ENCODE measurements at places on chromosomes 16 and 17.

GRCh38 chr17:80070375-80071115 lies 30.8 kb upstream of the GAA start:
- no peak for DNase-seq

GRCh38 chr16:68479271-68479670 lies 31.0 kb upstream of the SMPD3 start:
- no peak for DNase-seq

DNA sequence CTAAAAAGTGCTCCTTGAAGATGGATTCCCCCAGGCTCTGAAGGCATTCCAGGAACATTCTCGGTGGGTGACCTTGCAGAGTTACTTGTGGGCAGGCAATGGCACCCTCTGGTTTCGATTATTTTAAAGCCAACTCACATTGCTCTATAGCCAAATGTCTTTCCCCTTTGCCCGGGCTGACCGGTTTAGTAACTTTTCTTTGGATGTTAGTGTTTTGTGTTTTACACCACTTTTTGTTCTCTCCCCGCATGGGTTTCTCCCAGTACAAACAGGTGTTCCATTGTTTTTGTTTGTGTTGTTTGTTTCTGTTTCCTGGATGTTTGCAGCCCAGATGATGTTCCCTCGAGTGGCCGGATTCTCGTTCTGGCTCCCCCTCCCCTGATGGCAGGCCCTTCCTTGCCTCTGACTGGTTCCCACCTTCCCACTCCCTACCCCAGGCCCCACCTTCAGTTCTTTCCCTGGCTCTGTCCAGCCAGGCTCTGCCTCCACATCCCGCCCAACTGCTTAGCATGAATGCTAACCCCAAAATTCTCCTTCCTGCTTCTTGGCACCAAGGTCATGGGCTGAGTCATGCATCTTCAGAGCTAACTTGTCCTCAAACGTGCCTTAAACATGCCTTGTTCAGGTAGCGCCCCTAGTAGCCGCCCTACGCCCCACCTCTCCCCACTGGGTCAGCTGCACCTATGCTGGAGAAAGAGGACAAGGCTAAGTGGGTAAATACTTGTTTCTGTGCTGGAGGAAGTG lies 40.6 kb downstream of the ELAC2 start:
- no peak for DNase-seq

GRCh38 chr17:57957120-57957850 lies 2.1 kb upstream of the CUEDC1 start:
- no peak for DNase-seq

DNA sequence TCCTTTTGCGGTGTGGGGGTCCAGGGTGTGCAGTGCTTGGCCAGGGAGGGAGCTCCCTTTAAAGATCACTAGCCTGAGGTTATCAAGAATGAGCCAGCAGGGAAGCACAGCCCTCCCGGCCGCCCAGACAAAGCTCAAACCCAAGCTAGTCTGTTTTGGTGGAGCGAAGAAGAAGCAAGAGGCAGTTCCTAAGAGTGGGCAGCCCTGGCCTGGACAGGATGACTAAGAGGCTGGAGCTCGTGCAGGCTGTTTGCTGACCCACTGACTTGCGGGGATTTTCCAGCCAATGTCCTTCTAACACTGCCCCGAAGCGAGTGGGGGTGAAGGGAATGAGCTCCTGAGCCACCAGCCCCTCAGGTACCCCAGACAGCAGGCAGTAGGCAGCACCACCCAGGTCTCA lies 134.4 kb downstream of the COPRS start:
- DNase-seq, result no peak

DNA sequence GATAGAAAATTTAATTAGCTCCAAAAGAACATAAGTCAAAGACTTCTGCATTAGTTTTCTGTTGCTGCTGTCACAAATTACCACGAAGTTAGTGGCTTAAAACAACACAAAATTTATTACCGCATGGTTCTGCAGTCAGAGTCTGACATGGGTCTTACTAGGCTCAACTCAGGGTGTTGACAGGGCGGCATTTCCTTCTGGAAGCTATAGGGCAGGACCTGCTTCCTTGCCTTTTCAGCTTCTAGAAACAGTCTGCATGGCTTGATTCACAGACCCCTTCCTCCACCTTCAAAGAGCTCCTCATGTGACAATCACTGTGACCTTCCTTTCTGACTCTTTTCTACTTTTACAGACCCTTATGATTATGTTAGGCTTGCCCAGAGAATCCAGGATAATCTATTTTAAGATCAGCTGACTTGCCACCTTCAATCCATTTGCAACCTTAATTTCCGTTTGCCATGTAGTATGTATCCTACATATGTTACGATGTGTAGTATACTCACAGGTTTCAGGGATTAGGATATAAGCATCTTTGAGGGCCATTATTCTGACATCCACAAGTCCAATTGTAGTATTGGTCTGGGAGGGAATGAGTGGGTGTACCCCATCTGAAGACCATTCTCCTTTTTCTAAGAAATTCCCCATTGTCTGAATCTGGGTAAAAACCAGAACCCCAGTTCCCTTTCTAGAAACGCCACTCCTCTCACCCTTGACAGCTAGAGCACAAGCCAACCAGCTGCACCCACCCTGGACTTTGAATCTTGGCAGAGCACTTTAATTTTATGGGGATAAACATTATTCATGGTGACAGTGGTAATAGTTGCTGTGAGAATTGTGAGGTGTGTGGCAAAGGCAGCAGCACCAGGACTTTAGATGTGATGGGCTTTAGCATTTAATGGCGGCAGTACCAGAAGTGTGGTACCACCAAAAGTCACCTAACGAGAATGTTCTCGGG lies 265.5 kb downstream of the KCNJ2 start:
- no peak for DNase-seq

- no peak for DNase-seq
Observed at GRCh38 chr17:20174588-20175265, 165.6 kb downstream of the SPECC1 start.

GRCh38 chr16:181565-182021 lies 1.3 kb downstream of the HBQ1 start:
- no peak for DNase-seq

DNA sequence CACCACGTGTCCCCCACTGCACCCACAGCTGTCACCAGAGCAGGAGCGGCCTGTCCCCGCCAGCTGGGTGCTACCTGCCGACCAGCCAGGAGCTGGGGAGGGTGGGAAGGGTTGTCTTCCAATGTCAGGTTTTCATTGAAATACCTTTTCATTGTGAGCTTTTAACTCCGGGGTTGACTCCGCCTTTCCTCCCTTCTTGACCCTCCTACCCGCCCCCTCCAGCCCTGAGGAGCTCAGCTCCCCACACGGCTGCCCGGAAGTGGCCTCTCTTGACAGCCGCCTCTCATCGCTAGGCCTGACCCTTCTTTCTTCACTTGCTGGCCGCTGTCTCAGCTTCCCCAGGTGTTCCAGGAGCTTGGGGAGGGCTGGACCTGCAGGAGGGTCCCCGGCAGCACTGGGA lies 21.2 kb upstream of the GNG13 start:
- no peak for DNase-seq

GRCh38 chr17:81890447-81891302 lies 711 bp downstream of the ALYREF start:
- no peak for DNase-seq

- peak; percentile 56 for DNase-seq
Observed at GRCh38 chr16:10918294-10919002, 23.8 kb downstream of the DEXI start.

- peak; percentile 50 for DNase-seq
Observed at GRCh38 chr17:48612456-48612853, 1.6 kb upstream of the HOXB7 start.

DNA sequence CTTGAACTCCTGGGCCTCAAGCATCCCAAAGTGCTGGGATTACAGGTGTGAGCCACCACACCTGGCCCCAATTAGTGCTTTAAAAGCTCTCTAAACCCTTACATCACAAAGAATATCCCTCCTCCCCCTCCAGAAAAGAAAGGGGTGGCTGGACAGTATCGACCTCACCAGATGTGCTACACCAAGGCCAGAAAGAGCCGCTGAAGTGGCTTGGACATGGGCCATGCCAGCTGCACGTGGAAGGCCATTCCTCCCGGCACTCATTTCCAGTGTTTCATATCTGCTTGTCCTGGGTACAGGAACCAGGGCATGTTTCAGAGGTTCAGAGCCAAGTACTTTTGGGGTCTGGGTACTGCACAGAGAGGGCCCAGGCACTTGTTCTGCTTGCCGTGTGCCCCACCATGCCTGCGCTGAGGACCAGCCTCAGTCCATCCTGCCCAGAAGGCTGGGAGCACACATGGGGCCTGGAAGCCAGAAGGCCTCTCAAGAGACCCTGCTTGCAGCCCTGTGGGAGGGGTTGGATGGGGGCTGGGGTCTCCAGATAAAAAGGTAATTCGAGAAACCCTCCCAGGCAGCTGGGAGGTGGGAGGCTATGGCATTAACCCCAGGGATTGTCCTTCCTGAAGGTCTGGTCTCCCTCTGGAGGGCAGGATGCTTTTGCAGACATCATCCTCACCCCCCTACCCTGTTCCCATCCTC lies 3.5 kb upstream of the SRRM2 start:
- peak; percentile 32 for DNase-seq

- DNase-seq, result no peak
Observed at GRCh38 chr16:12395268-12395667, 408.4 kb downstream of the CPPED1 start.

GRCh38 chr16:26276289-26276688 lies 584.5 kb downstream of the HS3ST4 start:
- no peak for DNase-seq

GRCh38 chr16:87129771-87130170 lies 187.4 kb downstream of the C16orf95 start:
- DNase-seq, result no peak

DNA sequence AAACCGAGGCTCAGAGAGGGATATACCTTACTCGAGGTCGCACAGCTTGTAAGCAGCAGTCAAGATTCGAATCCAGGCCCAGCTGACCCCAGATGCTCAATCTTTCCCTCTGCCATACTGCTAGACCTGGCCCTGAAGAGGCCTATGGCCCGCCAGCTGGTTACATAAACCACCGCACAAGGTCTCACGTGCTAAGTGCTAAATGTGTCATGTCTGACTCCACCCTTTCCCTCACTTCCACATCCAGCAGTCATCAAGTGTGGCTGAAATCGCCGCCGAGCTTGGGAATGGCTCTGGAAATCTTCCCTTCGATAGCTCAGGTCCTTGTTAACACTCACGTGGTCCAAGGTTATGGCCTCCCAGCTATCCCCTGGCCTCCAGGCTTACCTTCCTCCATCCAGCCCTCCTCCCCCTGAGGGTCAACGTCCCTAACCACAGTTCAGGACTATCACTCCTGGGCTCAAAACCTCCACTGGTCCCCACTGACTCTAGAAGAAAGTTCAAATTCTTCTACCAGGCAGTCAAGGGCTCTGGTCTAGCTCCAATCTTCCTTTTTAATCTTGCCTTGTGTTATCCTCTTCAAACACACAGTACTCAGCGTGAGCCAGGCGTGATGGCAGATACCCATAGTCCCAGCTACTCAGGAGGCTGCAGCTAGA lies 3.5 kb downstream of the ZBTB4 start:
- DNase-seq, result no peak

GRCh38 chr17:74280093-74280513 lies 6.1 kb downstream of the DNAI2 start:
- no peak for DNase-seq

GRCh38 chr16:77536809-77537208 lies 102.0 kb upstream of the ADAMTS18 start:
- no peak for DNase-seq

GRCh38 chr16:85136702-85137322 lies 24.5 kb upstream of the CIBAR2 start:
- no peak for DNase-seq

GRCh38 chr17:20190605-20191004 lies 181.4 kb downstream of the SPECC1 start:
- no peak for DNase-seq

DNA sequence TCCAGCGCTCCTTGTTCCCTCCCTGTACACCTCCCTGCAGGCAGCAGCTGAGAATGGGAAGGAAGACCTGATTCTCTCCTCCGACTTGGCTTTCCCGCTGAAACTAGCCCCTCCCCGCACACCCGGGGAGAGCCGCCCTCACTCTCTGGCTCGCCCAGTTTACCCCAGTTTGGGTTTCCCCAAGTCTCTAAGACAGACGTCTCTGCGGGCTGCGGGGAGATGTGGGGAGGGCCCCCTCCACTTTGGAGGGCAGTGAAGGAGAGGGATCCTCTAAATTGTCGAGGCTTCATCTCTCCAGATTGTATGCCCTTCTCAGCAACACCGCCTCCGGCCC lies 797 bp downstream of the GRB7 start:
- DNase-seq, result peak; percentile 46

DNA sequence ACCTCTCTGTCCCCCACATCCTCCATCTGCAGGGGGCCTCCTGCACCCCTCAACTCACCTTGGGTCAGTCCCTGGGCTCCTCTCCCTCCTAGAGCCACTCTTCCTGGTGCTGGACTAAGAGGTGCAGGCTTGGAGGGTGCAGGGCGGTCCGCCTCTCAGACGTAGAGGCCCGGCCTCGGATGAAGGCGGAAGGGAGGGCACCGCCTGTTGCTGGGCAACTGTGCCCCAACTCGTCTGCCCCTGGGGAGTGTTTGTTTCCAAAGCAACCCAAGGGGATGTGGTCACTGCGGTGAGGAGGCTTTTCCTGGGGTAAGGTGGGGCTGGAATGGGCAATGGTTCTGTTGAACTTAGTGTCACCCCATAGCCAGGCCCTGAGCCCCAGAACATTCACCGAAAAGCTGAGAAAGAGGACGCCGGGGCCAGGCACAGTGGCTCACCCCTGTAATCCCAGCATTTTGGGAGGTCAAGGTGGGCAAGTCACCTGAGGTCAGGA lies at the start of gene C16orf54:
TSS of gene C16orf54 (minus strand) at position 138 of the 493 bp plus-strand sequence. CDS start 1,039 bp downstream, outside the sequence.
- DNase-seq, result no peak

- no peak for DNase-seq
Observed at GRCh38 chr16:794853-795466, 5.6 kb downstream of the GNG13 start.

GRCh38 chr16:8972843-8973586 lies 9.3 kb upstream of the USP7 start:
- DNase-seq, result no peak

DNA sequence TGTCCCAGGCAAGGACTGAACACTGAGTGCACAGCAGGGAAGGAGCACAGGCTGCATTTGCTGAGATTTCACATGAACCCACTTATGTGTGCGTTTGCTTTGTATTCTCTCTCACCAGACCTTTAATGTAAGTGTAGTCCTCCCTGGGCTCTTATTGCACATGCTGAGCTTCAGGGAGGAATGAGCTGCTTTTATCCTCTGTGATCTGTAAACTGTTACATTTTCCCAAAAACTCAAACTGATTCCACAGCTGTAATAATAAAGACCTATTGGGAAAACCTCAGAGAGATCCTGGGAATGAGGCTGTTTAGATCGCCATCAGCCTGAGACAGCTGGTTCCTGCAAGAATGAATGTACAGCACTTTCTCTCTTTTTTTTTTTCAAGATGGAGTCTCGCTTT lies 53.6 kb upstream of the ADORA2B start:
- DNase-seq, result no peak

GRCh38 chr16:66904428-66904845 lies 14.2 kb downstream of the CDH16 start:
- DNase-seq, result no peak

- peak; percentile 60 for DNase-seq
Observed at GRCh38 chr17:58303971-58304749, 23.4 kb upstream of the MPO start.

Measured in NCI-H1105 treated with DMSO at 0.1 percent for 48 hours (cell line).